HL-60 (cell line): ENCODE measurements at places on chromosomes 2 and 18.

DNA sequence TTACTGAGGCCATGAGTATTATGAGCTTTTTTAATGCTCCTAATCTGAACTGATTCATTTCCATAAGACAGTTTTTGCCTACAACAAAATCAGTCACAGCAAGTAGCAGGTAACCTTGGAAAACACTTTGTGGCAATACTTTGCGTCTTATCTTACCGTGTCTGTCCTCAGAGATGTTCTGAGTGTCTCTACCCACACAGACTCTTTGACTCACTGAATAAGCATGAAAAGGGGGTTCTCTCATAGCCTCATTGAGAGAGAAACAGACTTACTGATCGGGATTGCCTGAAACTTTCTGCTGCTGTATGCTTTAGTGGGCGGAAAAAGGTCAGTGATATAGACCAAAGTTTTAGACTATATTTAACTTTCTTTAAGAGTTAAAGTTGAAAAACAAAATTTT, 92.6 kb downstream of the MYL12B start:
- no peak for DNase-seq

GRCh38 chr2:225090746-225091145, 48.5 kb upstream of the DOCK10 start:
- no peak for DNase-seq

- DNase-seq = no peak
Observed at GRCh38 chr2:130831356-130831755, 5.4 kb upstream of the ARHGEF4 start.

DNA sequence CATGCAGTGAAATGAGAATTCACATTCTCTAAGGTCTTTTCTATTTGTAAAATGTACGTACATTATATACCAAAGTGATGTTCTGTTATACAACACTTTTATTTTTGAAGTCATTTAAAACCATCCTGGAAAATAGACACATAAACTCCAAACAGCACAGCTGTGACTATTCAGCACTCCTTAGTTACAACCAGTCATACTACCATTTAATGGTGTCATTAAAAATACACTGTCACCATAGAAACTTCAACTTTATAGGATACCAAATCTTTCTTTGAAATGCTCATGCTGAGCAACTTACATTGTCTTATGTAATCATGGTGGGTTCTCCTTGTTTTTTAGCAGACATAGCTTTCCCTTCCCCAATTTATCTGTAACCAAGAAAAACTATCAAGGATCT, 85.3 kb downstream of the METTL4 start:
- no peak for DNase-seq

GRCh38 chr2:24912986-24913385, 7.1 kb downstream of the ADCY3 start:
- DNase-seq = no peak
